ENCODE measurements at places on chromosomes 5 and 9. TPM values are rescaled to one million over a fixed set of nuclear protein-coding genes. Genes with fewer than 3 reads are reported as not detected.

WDR31 gene
- 2.1 TPM for total RNA-seq

FOXD4 gene
- 0.52 TPM for total RNA-seq

IL7R gene
- 0.52 TPM for total RNA-seq

ORM2 gene
- not detected for total RNA-seq

PRR7 gene
- 0.52 TPM for total RNA-seq

CCDC192 gene
- total RNA-seq: not detected

ATP10B gene
- under 0.01 TPM for total RNA-seq

FCN2 gene
- total RNA-seq: 1.0 TPM

OR1L6 gene
- not detected for total RNA-seq

LRRC19 gene
- not detected for total RNA-seq

SLC25A2 gene
- total RNA-seq: 0.52 TPM

IL6ST gene
- total RNA-seq: 76.2 TPM

MARCOL gene
- total RNA-seq: not detected

UBLCP1 gene
- 4.7 TPM for total RNA-seq

MYO10 gene
- 27.1 TPM for total RNA-seq

ENHO gene
- 4.2 TPM for total RNA-seq

ADAMTS13 gene
- total RNA-seq: 1.6 TPM

LCP2 gene
- 6.8 TPM for total RNA-seq

SHISAL2B gene
- not detected for total RNA-seq

SLC36A3 gene
- not detected for total RNA-seq

SLC6A3 gene
- total RNA-seq: not detected

NDFIP1 gene
- 43.3 TPM for total RNA-seq

IFNA21 gene
- total RNA-seq: not detected

FREM1 gene
- total RNA-seq: 17.2 TPM

GDF9 gene
- total RNA-seq: 0.52 TPM

TAS2R1 gene
- not detected for total RNA-seq

CLIC3 gene
- total RNA-seq: not detected

CETN3 gene
- 7.8 TPM for total RNA-seq

PIP5KL1 gene
- total RNA-seq: not detected

PRLR gene
- total RNA-seq: 0.52 TPM

AJM1 gene
- 0.52 TPM for total RNA-seq

OMD gene
- total RNA-seq: 4.7 TPM

ATP6V0E1 gene
- total RNA-seq: 91.3 TPM

AMBP gene
- under 0.01 TPM for total RNA-seq

TMEFF1 gene
- not detected for total RNA-seq

SPATA31E1 gene
- not detected for total RNA-seq

GMCL2 gene
- not detected for total RNA-seq

MSH3 gene
- 19.3 TPM for total RNA-seq

SLC34A3 gene
- not detected for total RNA-seq

MED10 gene
- 6.3 TPM for total RNA-seq

CDX1 gene
- not detected for total RNA-seq

PAEP gene
- not detected for total RNA-seq

GABRP gene
- total RNA-seq: under 0.01 TPM

SPATA31A3 gene
- not detected for total RNA-seq

COL5A1 gene
- 258 TPM for total RNA-seq

WNT8A gene
- total RNA-seq: not detected

SLC1A1 gene
- total RNA-seq: not detected

DOCK8 gene
- 13.0 TPM for total RNA-seq

PCDHGA11 gene
- 6.8 TPM for total RNA-seq

OR13C2 gene
- not detected for total RNA-seq

Data from skeletal muscle tissue (tissue), 5 donors.